ENCODE measurements at places on chromosomes 2 and 18.

DNA sequence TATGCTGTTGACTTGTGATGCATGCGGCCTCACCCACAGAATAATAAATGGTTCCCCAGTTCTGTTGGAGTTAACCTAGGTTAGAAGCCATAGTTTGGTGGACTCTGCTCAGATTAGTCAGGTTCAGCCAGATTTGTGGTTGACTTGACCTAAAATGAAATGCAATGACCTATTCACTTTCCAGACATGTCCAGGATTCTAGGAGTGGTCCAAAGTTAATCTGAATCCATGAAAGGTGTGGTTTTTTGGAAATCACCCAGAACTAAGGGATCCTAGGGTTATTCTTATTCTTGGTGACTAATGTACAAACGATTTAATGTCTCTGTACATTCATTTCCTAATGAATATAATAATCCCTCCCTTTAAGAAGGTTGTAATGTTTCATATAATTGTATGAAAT, 88.9 kb upstream of the RBBP8 start:
- DNase-seq, result no peak

GRCh38 chr2:123283431-123283830, 741.7 kb upstream of the CNTNAP5 start:
- no peak for DNase-seq

DNA sequence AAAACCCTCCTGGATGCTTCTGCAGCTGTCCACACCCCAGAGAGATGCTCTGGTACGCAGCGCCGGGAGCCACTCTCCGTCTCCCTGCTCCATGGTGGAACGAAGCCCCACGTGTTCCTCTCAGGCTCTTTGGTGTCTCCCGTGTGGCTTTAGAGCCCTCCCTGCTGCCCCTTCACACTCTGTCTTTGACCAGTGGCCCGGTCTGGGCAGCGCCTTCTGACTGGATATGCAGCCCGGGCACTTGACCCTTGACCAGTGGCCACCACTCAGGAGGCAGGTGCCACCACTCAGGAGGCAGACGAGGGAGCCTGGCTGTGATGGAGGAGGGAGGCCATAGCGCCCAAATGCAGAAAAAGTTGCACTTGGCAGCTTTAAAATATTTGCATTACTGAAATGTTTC, 214.5 kb upstream of the SALL3 start:
- no peak for DNase-seq

GRCh38 chr18:36627637-36628036, 201.2 kb downstream of the TPGS2 start:
- DNase-seq, result no peak

- no peak for DNase-seq
Measured at GRCh38 chr18:28794459-28795245, 617.7 kb upstream of the CDH2 start.

DNA sequence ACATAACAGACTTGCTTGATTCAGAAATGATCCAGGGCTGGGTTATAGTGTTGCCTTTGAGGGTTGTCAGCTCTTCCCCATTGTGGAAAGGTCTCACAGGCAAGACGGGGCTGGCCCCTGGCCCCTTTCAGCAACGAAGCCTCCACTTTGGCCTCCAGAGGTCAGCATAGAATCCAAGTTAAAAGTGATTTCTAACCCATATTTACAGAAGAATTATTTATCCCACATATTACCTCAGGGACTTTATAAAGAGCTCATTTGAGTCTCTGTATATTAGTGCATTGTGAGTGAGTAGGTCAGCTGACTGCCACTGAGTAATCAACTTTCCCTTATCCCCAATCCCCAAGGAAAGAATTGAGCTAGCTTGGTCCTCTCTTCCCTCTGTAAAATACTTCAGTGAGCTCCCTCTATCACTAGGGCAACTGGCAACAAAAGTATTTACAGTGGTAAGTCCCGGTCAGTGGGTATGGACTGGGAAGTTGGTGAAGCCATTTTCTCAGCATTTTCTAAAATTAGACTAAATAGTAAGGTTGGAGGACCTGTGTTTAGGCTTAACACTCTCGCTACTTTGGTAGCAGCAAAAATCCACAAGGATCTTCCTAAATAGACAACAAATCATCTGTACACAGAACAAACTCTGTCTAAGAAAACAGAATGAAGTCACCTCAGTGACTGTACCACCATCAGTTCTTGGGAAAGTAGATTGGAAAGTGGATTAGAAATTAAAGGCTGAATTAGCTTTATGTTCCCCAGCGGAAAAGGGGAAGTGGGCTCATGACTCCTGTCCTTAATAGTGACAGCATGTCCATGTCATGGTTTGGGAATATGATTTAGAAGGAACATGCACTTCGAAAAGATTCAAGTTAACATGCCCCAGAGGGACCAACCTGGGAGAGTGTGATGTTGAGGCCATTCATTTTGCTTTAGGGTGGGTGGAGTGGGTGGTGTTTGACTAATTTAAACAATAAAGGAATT, 171.0 kb upstream of the SIX3 start:
- DNase-seq, result no peak

Measured in cortex of kidney (tissue), 1 donor.